Effector CD4-positive, alpha-beta T cell (primary cell): ENCODE measurements at places on chromosomes 12 and 14.

GRCh38 chr12:129467726-129468125 lies 436.1 kb downstream of the TMEM132D start:
- no peak for DNase-seq

- no peak for DNase-seq
Observed at GRCh38 chr14:28901631-28902030, 135.0 kb downstream of the FOXG1 start.

DNA sequence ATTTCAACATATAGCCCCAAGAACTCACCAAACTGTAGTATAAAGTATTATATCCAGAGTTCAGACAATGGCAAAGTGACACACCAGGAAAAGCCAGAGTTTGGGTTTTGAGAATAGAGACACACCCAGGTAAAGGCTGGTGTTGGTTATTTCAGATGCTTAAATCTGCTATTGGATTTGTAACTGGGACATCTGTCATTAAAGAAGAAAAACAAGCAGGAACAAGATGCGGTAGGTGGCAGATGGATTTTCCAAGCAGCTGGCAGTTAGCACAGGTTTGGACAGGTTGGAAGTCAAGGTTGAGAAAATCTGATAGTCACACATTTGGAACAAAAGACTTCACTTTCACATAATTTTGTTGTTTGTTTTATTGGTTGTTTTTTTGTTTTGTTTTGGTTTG lies 14.4 kb upstream of the CDK17 start:
- DNase-seq = no peak

GRCh38 chr12:58416236-58416635 lies 474.9 kb downstream of the ATP23 start:
- DNase-seq = no peak

GRCh38 chr14:44613061-44613712 lies 106.1 kb upstream of the FSCB start:
- DNase-seq = no peak

DNA sequence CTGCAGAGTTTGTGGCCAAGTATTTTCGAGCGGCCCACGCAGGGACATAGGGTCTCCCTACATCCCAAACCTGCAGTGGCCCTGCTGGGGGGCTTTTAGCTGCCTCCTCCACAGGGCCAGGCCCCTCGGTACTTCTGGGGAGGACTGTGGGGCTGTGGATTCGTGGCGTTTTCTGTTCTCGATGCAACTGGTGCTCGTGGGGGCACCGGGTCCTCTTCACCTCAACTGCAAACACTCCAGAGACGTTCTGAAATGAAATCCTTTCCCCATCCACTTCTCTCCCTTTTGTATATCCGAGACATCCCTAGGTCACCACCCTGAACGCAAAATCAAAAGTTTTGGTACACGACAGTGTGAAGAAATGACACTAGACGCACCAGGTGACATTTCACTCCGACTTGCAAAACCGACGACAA lies 2.3 kb downstream of the RFX4 start:
- no peak for DNase-seq

DNA sequence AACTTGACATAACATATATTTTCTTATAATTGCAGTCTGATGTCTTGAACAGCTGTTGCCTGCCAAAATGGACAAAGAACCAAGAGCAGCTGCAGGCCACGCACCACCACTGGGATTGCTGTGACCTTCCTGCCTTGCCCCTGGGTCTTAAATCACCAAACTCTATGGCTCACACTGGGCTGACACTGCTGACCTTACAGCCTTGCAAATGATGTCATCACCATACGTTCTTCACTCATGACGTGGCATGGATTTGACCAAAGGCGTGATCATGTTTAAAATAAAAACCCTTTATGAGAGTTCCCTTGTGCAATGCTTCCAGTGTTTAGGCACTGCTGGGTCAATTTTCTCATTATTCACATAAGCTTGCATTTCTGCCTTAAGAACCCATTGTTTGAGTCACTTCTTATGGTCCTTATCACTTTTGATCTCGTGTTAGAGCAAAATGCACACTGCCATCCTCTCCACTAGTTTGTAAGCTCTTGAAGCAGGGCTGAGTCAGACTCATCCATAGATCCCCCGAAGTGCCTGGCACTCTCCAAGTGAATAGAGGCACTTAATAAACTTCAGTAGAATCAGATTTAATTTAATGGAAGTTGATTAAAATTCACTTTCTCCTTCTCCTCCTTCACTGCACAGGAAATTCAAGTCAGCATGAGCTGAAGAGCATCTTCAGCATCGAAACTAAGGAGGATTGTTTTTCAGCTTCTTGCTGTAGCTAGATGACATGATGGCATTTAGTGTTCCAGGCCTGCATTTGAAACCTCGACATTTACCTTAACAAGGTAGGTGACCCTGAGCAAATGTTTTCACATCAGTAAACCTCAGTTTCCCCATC lies 132.4 kb upstream of the PZP start:
- no peak for DNase-seq

DNA sequence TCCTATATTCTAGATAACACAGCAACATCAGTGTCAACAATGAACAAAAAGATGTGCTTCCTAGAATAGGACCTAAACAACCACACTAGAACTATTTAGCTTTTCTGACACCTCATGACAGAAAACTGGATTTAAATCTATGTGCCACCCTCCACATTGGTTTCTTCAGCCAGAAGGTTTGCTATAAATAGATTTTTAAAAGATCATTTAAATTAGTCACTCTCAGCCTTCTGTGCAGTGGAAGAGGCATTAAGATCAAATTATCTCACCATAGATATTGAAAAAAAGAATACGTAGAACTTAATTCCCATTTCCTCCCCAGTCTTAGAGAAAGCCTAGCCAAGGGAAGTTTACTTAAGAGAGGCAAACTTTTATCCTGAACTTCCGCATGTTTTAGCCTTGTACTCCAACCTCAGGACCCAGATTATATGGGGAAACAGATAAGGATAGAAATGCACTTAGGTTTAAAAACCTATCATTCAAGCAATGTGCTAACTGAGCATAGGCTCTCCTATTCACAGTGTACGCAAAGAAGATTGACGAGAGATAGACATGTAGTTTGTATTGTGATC lies 59.6 kb downstream of the NELL2 start:
- DNase-seq = no peak

GRCh38 chr12:50174971-50175715 lies 8.0 kb upstream of the CERS5 start:
- DNase-seq = peak; percentile 19

DNA sequence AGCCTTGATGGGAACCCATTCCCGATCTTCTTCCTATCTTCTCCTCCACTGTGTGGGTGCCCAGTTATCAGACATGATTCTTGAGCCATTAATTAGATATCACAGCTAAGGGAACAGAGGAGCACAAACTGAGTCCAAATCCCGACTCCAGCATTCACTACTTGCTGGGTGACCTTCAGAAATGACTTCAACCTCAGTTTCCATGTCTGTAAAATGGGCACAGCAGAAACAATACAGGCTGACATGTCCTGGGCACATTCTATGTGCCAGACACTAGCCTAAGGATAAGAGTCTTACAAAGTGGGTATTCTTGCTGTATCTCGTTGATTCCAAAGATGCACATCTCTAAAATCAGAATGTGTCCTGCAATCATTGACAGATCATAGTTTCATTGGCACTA lies 128.7 kb upstream of the NOS1 start:
- no peak for DNase-seq

- DNase-seq = no peak
Observed at GRCh38 chr12:109500406-109501185, 23.2 kb downstream of the UBE3B start.

GRCh38 chr14:81332725-81333124 lies 67.4 kb downstream of the STON2 start:
- DNase-seq = no peak

GRCh38 chr14:86858031-86858430 lies 1135.0 kb downstream of the GALC start:
- DNase-seq = no peak

GRCh38 chr14:37709419-37710195 lies 114.2 kb downstream of the TTC6 start:
- DNase-seq = no peak

GRCh38 chr14:96268431-96269358 lies 12.7 kb downstream of the BDKRB1 start:
- DNase-seq = no peak

- no peak for DNase-seq
Observed at GRCh38 chr12:76916170-76916540, 37.3 kb upstream of the CSRP2 start.

- no peak for DNase-seq
Observed at GRCh38 chr14:77240336-77240915, 30.6 kb downstream of the NGB start.

DNA sequence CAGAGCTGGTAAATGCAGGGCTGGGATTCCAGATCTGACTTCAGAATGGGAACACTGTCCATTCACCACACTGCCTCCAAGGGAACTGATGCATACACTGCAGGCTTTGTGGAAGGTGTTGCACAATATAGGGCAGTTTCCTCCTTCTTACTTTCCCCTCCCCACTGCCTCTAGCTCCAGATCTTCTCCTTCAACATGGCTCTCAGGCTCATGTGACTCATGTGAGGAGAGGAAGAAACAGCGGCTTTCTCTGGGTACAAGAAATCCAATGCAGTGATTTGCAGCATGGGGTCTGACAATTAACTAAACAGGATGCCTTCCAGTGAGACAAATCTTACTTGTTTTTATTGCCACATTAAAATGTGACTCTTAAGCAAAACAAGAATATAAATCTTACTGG lies 447.6 kb upstream of the CCDC196 start:
- no peak for DNase-seq

DNA sequence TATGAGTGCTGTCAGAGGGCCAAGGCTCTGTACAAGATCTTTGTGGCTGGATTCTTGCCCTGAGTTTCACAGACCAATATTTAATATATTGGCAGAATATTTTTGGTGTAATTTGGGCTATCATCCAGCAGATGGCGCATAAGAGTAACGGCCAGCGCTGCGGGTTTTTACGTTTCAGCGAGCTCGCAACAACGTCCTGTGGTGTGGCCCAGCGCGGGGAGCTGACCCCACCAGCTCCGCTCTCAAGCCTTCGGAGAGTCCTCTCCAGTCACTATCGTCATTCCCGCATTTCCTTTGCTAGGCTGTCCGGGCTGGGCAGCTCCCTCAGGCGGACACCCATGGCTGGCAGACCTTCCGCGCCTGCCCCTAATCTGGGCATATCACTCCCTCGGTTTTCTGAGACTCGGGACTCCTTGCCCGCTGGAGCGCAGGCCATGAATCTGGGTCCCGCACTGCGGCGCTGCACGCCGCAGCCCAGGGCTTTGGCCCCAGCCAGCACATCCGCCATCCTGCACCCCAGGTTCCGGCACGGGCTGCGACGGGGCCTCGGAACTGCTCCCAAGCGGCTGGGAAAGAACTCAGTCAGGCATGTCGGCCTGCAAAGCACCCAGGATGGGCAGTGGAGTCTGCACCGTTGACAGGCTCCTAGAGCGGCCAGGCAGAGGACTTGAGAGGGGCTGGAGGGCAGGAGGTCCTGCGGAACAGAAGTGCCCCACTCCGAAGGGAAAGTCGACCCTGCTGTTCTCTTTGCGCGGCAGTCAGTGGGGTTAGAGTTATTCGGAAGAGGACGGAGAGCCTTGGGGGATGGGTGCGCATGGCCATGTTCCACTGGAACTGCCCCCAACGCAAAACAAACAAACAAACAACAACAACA lies 18.4 kb downstream of the OLR1 start:
- peak; percentile 35 for DNase-seq

- no peak for DNase-seq
Observed at GRCh38 chr14:98791661-98792060, 480.3 kb downstream of the BCL11B start.

GRCh38 chr12:121461048-121461447 lies 61.1 kb downstream of the RNF34 start:
- DNase-seq = no peak

GRCh38 chr12:109880938-109881337 lies 597 bp upstream of the GLTP start:
- DNase-seq = no peak

- no peak for DNase-seq
Observed at GRCh38 chr14:37417833-37418232, 177.2 kb downstream of the FOXA1 start.

- no peak for DNase-seq
Observed at GRCh38 chr12:132026061-132026795, 76.5 kb downstream of the EP400 start.

GRCh38 chr12:25855716-25856115 lies 102.8 kb upstream of the RASSF8 start:
- no peak for DNase-seq

DNA sequence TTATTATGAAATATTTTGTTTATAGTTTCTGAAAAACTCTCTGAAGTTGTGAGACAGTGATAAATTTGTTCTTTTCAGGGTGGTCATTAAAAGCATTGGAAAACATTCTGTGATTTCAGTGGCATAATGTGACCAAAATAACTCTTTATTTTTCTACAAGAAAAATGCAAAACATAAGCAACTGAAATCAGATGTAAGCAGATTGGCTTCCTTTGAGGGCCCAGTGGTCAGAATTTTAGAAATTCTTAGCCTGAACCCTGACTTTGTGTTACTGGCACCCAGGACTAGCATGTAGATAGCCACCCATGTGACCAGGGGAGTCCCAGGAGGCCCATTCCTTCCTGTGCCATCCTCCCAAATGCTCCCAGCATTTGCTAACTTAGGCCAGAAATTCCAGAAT lies 145.6 kb upstream of the SLC38A2 start:
- no peak for DNase-seq

DNA sequence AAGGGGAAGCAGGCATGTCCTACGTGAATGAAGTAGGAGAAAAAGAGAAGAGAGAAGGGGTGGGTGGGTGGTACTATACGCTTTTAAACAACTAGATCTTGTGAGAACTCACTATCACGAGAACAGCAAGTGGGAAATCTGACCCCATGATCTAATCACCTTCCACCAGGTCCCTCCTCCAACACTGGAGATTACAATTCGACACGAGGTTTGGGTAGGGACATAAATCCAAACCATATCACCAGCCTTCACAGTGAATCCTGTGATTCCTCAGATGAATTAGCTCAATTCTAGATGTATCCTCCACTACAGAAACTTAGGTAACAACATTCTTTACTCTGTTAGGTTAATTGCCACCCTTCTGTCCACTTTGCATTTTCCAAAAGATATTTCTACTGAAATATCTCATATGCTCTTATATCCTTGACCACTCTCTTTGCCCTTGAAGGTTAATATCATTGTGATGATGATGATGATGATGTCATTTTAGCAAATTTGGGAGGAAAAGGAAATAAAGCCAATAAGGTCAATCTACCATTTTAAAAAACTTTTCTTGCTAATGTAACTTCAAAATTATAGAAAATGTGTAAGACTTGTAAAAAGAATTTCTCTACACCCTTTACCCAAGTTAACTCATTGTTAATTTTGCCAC lies 23.2 kb upstream of the CCNT1 start:
- DNase-seq = no peak

- DNase-seq = no peak
Observed at GRCh38 chr14:23494223-23494622, 24.7 kb downstream of the NGDN start.
